ENCODE measurements at places on chromosomes 7 and 10.

- DNase-seq, result no peak
These were observed 312.6 kb downstream of the PTPRN2 start for GRCh38 chr7:158274996-158275395.

GRCh38 chr10:86711513-86712316 lies 43.4 kb downstream of the LDB3 start:
- peak; percentile 43 for DNase-seq

GRCh38 chr7:3549601-3550000 lies 248.5 kb downstream of the SDK1 start:
- no peak for DNase-seq

GRCh38 chr10:87739703-87740102 lies 78.3 kb downstream of the ATAD1 start:
- DNase-seq, result no peak

DNA sequence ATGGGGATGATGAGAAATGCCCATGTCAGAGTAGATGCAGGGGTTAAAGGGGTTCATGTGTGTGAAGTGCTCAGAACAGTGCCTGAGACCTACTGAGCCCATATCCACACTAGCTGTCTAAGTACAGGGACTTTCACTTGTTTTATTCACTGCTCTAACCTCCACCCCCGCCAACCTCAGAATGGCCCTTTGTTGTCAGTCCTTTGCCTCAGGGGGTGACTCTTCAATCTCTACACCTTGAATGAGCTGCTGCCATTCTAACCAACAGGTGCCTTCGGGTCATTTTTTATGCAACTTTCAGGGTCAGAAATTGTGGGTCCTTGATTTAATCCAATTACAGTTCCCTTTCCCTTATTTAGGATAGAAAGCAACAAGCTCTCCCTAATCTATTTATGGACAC lies 26.2 kb downstream of the VSTM4 start:
- no peak for DNase-seq

GRCh38 chr7:120097020-120097419 lies 176.0 kb upstream of the KCND2 start:
- DNase-seq, result no peak

DNA sequence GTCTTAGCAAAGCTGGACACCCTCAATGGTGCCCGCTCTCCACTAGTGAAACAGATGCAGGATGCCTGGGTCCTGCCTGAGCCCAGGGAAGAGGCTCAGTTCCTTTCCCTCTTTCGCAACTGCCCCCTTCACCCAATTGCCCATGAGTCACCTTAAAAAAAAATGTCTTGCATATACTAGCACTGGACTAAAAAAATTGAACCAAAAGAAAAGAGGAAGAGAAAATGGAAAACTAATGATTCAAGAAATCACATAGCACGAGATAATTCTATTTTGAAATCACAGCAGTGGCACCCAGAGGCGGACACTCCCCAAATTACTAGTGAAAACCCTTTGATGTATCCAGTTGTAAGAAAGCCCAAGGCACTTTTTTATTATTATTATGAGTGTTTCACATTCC lies 972.5 kb downstream of the LRMDA start:
- DNase-seq, result no peak

DNA sequence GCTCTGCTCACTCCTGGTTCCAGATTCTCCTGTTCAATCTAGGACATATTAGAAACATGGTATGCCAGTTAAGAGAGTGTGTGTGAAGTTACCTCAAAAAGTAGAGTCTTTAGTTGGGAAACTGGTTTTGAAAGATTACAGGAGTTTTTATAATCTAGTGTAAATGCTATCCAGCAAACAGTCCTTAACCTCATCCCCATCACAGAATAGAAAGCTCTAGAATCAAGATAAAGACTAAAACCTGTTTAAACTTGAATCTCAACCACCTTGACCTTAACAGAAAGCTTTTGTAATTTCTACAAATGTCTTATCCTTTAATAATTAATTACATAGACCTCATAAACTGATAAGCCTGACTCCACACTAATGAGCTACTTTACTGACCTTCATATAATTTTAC lies 1288.7 kb upstream of the SORCS1 start:
- DNase-seq, result no peak

DNA sequence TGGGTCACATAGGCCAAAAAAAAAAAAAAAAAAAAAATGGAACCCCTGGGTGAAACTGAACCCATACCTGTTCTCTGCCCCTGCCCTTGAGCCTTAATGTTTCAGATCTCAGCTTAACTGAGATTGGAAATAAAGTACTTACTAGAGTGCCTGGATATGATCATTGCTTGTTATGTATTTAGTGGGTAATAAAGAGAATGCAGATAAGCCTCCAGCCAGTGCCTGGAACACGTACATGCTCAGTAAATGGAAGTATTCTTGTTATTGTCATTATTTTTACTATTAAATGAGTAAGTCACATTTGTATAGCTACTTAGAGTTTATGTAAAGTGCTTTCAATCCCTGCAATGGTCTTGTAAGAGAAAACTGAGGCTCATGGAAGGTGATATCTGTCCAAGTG lies 14.7 kb downstream of the SLC16A12 start:
- DNase-seq, result no peak

All from activated CD4-positive, alpha-beta T cell treated with anti-CD3 and anti-CD28 coated beads, Interleukin-2, amount 50 U/mL, for 1 hour (primary cell).